Common myeloid progenitor, CD34-positive (primary cell): ENCODE measurements at places on chromosomes 16 and 17.

DNA sequence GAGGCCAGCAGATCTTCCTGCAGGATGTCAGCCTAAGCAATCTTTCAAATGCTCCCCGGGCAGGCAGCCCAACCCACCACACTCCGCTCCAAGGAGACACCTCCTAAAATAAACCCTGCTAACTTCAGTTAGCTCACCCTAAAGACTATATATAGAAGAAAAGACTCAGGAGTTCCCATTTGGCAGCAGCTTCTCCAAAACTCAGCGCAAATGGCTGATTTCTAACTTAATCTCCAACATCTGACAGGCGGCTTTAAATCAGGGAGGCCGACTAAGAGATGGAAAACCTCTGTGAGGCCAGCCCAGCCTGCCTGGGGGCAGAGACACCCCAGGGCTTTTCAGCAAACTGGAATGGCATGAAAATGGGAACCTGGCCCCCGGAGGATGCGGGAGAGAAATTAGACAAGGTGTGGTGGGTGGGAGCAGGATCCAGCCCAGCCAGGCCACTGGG, 91.6 kb downstream of the XYLT1 start:
- DNase-seq, result no peak

DNA sequence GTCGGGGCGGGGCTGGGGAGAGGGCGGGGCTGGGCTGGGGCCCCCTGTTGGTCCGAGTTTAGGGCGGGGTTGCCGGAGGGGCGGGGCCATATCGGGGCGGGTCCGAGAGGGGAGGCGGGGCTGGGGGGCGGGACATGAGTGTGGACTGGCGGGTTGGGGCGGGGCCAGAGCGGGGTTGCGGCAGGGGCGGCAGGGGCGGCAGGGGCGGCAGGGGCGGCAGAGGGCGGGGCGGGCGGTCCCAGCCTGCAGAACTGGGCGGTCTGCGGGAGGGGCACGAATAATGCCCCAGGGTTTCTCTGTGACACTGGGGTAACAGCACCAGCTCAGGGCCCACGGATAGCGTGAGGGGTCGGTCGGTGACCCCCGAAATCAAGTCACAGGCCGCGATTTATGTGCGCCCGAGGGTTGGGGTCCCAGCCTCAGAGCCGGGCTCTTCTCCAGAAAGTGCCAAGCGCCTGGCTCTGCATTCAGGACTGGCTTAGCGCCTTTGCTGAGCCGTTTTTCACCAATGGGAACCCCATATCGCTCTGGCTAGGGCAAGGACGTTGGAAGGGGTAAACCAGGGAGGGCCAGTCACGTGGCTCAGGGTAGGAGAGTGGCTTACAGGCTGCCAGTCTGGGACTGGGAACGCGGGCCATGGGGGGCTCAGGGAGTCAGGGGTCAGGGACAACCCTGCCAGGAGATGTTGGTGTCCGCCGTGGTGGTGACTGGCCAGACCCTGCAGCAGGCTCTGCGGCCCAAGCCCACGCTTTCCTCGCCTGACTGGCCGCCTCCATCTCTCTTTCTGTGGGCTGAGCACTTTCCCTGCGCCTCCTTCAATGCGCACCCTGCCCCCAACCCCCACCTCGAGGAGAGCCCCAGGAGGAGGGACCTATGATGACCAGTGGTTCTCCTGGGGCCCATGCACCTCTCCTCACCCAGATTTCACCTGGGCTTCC, 1.2 kb upstream of the METTL26 start:
- DNase-seq, result peak; percentile 89

GRCh38 chr16:80619824-80620223, 79.0 kb downstream of the DYNLRB2 start:
- DNase-seq, result no peak

- DNase-seq, result no peak
Observed at GRCh38 chr16:14452066-14452465, 178.0 kb downstream of the PARN start.

GRCh38 chr16:77885571-77886295, 97.4 kb downstream of the VAT1L start:
- DNase-seq, result no peak

GRCh38 chr16:80323808-80324195, 217.0 kb upstream of the DYNLRB2 start:
- no peak for DNase-seq

DNA sequence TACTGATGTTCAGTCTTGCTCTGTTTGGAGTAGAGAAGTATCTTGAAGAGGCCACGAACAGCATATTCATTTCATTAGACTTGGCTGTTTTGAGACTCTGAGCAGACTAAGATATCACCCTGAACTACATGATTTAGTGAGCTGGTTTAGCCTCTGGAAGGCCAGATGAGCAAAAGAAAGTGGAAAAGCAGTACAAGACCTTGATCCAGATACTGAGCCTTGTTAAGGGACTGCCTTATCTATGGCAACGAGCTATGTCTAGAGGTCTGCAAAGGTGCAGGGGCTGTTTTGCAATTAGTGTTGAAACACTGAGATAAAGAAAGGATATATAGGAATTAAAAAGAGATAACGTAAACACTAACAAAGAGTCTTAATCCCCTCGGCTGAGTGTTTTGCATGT, 231.4 kb downstream of the IRX3 start:
- no peak for DNase-seq

GRCh38 chr17:6927290-6928126, 68.3 kb upstream of the ALOX12 start:
- DNase-seq, result no peak

DNA sequence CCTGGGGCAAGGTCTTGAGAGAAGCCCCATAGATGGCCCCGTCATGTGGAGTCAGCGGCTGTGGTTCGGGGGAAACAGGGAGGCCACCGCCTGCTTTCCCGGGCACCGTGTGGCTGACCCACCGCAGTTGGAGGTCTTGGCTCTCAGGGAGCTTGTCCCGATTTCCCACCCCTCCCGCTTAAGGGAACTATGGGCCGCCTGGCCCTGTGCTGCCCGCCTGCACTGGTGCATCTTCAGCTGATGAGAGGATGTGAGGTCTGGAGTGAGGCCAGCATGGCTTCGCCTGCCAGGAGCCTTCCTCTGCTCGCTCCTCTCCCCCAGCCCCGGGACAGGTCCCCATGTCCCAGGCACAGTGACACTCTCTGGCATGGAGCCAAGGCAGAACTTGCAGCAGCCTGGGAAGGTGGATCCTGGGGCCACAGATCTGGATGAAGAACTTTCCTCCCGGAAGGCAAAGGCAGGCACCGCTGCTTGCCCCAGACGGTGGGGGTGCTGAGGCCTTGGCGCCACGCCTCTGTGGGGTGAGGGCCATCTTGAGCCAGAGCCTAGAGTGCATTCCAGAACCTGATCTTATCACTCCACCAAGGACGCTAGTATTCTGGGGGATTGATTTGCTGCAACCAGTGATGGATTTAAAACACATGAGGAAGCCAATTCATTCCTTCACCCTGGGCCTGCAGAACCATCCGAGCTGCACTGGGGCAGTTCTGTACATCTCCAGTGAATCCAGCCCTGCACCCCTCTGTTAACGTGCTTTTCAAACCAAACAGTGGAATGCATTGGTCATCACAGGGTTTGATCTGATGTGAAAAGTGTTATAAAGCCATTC, 178.6 kb upstream of the TNRC6C start:
- no peak for DNase-seq

DNA sequence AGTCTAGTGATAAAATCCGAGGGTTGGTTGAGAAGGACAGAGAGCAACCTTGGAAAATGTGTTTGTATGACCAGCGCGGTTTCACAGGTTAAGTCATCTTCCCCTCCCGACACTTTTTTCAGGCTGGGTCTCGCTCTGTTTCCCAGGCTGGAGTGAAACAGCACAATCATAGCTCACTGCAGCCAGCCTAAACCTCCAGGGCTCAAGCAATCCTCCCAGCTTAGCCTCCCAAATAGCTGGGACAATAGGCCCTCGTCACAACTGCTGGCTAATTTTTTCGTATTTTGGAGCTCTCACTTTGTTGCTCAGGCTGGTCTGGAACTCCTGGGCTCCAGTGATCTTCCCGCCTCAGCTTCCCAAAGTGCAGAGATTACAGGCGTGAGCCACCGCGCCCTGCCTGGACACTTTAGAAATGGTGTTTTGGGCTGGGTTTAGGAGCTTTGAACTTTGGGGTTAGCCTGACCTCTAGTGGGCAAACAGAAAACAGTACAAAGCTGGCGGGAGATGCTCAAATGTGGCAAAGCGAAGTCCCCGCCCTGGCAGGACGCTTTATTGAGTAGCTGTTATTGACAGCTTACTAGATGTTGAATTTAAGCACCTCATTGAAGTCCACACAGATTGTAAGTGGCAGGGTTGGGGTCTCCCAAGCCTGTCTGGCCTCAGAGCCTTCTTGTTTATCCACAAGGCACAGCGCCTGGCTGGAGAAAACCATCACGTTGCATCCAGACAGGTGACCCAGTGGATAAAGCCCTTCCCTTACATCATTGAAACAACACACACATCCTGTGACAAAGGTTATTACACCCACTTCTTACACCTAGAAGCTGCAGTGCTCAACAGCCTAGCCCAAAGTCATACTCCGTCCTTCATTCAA, 34.7 kb upstream of the RBBP6 start:
- DNase-seq, result peak; percentile 81

GRCh38 chr17:8887834-8888703, 20.6 kb upstream of the PIK3R6 start:
- no peak for DNase-seq

DNA sequence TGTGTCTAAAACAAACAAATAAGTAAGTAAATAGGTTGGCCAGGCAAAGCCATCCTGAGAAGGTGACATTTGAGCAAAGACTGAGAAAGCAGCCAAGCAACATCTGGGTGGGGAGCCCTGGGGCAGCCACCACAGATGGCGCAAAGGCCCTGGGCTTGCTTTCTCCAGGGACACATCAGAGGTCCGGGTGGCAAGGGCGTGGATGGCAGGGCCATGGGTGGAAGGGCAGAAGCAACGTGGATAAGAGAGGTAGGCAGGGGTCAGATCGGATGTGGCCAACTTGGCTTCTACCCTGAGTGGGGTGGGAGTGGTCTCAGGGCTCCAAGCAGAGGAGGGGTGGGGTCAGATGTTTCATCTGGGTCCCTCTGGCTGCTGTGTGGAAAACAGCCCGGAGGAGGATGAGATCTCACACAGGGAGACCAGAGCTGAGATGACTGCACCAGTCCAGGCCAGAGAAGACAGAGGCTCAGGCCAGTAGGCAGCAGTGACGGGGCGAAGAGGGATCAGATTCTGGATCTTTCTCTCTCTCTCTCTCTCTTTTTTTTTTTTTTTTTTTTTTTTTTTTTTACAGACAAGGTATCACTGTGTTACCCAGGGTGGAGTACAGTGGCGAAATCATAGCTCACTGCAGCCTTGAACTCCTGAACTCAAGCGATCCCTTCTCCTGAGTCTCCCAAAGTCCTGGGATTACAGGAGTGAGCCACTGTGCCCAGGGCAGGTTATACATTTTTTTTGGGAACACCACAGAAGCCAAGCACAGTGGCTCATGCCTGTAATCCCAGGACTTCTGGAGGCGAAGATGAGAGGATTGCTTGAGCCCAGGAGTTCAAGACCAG, 6.1 kb upstream of the SPN start:
- no peak for DNase-seq

- DNase-seq, result no peak
Observed at GRCh38 chr17:16882243-16882925, 89.5 kb downstream of the TNFRSF13B start.

- DNase-seq, result no peak
Observed at GRCh38 chr16:35557731-35558130, 2098.3 kb downstream of the TP53TG3F start.

DNA sequence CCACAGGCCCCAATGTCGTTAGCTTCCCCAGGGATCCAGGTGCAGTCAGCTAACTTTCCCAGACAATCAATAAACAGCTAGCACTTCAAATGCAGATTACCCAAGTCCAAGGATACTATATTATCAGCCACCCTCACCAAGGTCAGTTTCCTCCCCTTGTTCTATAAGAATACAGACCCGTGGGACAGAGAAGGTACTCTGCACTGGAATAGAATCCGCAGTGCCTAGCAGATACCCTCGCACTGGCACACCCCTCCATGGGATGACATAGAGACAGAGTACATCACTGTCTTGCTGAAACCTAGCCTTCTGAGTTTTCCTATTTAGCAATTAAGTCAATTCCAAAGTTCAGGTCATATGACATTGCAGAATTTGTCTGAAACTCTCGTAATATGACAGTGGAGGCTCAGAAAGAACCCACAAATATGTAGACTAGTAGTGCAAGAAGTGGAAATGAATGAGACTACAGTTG, 40.0 kb upstream of the ABCA10 start:
- DNase-seq, result no peak

DNA sequence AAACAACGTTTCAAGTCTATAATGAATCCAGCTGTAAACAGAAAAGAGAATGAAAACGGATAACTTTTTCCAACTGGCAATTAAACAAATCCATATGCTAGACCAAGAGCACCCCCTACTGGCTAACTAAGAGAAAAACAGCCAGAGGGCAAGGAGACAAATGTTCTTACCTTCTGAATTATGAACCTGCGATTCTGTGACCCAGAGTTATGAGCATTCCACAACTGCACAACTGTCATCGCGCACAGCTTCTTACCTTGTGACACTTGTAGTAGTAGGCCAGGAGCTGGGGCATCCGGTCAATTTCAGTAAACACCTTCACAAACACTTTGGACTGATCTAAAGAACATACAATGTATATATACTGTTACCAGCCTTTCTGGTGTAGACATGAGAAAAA, 18.6 kb downstream of the COG7 start:
- DNase-seq, result peak; percentile 75

GRCh38 chr16:52384378-52384777, 162.6 kb downstream of the TOX3 start:
- no peak for DNase-seq

- peak; percentile 65 for DNase-seq
Observed at GRCh38 chr16:47045459-47045858, 72.0 kb upstream of the DNAJA2 start.

- DNase-seq, result peak; percentile 53
Observed at GRCh38 chr17:40443196-40443987, at the start of gene IGFBP4. Gene IGFBP4, plus strand, starts transcription at chr17:40443450. Its CDS starts 286 bp downstream, at chr17:40443736.

GRCh38 chr16:80231888-80232287, 308.9 kb upstream of the DYNLRB2 start:
- DNase-seq, result no peak

GRCh38 chr17:60901806-60902205, 224.2 kb downstream of the BCAS3 start:
- no peak for DNase-seq

DNA sequence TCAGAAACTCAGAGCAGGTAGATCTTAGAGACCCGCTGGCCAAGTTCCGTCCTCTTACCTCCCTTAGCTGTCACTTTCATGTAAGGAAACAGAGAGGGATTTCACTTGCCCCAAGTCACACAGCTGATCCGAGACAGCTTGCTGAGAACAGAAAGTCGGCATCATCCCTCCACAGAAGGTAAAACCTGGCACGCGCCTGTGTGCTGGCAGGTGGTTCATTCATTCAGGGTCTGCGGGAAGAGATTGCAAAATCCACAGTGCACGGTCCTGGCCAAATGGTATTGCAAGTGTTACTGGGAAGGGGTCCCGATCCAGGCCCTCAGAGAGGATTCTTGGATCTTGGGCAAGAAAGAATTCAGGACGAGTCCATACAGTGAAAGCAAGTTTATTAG, 139.4 kb upstream of the RPH3AL start:
- DNase-seq, result no peak
